ENCODE measurements at places on chromosomes 1 and 21.

DNA sequence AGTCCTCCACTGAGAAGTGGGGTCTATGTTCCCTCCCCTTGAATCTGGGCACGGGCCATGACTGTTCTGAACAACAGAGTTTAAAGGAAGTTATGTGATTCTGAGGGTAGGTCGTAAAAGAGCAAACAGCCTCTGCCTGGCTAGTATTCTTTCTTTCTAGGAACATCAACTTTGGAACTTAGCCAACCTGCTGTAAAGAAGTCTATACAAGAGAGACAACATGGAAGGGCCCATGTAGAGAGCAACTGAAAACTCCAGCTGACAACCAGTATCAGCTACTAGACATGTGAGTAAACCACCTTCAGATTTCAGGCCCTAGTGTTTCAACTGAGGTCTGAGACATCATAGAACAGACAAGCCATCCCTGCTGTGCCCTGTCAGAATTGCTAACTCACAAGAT lies 7.5 kb downstream of the SELENOF start:
- DNase-seq = no peak

- no peak for DNase-seq
Observed at GRCh38 chr1:21192284-21192683, 15.6 kb upstream of the EIF4G3 start.

DNA sequence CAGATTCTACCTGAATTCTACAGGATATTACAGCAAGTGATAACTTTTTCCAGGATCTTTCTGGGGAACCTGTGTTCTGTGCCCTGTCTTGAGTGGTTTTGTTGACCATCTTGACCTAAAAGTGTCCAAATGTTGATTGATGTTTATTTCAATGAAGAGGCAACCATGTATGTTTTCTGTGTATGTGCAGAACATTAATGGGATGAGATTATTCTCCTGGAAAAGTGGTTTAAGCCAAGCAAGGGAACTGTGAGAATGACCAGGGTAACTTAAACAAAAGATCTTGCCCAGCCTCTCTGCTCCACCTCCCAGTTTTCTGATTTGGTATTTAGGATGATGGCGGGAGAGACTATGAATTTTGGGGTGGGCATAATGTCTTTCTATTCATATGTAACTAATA lies 1.0 kb upstream of the SAMD13 start:
- DNase-seq = no peak

DNA sequence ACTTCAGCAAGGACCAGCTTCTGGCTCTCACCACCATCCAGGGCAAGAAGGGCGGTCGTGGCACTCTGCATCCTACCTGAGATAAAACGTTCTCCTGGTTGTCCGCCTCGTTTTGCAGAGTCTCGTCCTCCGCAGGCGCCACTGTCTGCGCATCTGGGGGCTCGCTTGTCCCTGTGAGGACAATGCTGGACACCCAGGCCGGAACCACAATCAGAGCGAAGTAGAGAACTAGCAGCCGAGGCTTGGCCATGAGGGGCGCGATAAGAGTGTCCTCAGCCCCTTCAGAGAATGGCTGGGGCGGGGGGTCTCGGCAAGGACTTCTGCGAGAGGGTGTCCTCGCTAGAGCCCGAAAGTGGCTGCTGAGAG lies 505 bp downstream of the OLFML2B start:
- DNase-seq = no peak

DNA sequence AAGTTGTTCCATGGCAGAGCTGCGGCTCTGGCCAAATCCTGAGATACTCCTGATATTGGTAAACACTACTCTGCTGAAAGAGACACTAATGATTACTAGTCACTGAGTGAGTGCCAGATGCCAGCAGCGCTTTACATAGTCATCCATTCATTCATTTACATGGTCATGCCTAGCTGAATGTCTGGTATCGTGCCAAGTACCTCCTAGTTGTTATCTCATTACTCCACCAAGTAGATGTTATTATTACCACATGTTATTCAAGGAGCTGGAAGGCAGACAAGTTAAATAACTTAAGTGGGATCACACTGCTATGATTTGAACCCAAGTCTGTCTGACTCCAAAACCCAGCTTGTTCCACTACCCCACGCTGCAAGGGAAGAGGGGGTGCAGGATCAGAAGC lies 4.7 kb downstream of the OLFML2B start:
- DNase-seq = no peak

DNA sequence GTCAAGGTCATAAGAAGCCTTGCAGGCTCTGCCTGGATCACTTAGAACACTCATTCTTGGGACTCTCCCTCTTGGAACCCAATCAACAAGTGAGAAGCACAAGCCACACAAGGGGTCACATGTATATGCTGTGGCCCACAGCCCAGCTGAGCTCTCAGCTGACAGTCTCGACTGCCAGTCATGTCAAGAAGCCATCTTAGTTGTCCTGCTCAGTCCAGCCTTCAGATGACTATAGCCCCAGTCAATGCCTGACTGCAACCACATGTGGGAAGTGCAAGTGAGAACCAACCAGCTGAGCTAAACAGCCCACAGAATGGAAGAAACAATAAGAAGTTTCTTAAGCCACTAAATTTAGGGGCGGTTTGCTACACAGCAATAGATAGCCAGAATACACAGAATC lies 356.0 kb downstream of the KCNH1 start:
- no peak for DNase-seq

GRCh38 chr1:200901350-200901749 lies 6.7 kb downstream of the INAVA start:
- DNase-seq = no peak

DNA sequence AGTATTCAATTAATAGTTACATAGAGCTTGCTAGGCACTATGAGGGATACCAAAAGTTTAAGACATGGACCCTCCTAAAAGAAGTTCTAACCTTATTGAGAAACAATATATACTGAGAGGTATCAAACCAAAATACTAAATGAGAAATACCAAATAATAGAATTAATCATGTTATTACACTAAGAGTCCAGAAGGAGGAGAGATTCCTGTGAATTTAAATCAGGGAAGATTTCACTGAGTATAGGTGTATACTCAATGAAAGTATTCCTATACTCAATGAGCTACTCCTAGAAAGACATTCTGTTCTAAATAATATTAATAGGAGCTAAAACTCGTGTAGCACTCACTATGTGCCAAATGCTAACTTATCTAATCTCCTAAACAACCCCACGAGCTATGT lies 9.4 kb downstream of the CR1L start:
- no peak for DNase-seq

GRCh38 chr1:62436039-62436465 lies 797 bp upstream of the USP1 start:
- DNase-seq = no peak

DNA sequence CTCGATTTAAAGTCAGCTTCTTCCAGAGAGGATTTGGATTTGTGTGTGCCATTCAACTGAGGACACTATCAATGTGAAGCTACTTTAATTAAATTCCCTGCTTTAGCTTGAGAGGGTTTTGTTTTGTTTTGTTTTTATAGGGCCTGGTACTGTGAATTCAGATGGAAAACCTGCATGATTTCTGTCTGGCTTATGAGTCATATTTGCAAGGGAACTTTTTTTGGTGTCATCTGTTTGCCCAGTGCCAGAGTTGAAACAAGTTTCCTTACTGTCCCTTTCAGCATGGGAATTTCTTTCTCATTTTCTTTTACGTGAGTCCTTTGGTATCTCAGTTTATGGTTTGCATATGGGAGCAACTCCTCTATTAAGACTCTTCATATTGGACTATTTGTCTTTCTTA lies 194.6 kb downstream of the GREM2 start:
- no peak for DNase-seq

- DNase-seq = no peak
Observed at GRCh38 chr1:153343811-153344717, 4.6 kb downstream of the PGLYRP4 start.

DNA sequence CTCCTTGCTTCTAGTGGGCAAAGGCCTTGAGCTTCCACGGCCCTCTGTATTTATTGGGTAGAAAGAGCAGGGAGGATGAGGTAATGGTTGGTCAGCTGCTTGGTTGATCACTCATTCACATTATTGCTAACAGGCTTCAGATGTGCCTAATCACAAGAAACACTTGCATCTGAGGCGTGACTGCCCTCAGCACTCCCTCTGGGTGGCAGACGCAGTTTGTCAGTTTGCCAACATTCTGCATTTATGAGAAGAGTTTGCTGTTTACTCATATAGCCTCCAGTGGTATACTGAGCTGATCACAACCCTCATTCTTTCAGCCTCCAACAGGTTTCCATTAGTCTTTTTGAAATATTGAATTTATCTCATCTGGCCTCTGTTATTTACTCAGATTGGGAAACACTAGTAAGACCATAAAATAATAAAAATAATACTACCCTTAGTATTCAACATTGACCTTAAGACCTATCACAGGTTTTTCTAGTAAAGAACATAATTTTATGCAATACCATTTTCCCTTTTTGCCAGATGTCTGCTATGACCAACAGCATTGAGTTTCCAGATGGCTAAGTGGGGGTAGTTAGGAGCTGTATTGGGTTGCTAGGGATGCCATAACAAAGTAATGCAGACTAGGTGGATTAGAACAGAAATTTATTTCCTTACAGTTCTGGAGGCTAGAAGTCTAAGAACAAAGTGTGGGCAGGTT lies 53.3 kb downstream of the PTGFR start:
- no peak for DNase-seq

DNA sequence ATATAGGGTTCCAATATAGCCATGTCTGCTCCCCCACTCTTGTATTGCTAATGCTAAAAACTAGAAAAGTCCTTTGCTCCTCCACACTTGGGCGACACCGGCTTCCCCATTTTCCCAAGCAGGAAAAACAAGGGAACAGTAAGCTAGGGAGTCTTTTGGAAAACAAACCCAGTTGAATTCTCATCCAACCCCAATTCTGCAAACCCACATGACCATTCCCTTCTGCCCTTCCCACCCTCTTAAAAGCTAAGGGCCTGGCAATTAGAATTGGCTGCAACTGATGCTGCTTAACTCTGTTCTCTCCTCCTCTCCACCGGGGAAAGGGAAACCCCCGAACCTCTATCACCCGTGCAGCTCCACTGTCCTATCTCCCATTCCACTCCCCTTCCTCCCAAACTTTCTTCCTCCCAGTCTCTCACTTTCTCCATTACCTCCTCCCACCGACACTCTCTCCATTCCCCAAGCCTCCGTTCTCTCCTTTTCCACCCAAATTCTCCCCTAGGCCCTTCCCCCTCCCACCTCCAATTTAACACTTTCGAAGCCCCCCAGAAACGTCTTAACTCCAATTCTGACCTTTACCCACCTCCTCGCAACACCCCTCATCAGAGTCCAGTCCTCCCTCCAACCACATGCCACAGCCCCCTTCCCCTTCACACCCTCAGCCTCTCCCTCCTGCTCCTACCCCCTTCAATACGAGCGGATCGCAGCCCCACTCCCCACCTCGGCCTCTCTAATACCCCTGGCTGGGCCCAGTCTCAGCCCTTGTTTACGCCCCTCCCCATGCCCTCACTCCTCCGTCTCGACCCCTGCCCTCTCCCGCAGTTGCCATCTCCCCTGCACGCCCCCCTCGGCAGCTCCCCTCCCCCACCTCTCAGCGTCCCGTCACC lies 701 bp downstream of the DEDD start:
- no peak for DNase-seq

GRCh38 chr1:231421971-231422797 lies at the start of gene EGLN1:
Gene EGLN1, minus strand, starts transcription at chr1:231422287. Its CDS starts 399 bp downstream, at chr1:231421888.
- DNase-seq = peak; percentile 65

DNA sequence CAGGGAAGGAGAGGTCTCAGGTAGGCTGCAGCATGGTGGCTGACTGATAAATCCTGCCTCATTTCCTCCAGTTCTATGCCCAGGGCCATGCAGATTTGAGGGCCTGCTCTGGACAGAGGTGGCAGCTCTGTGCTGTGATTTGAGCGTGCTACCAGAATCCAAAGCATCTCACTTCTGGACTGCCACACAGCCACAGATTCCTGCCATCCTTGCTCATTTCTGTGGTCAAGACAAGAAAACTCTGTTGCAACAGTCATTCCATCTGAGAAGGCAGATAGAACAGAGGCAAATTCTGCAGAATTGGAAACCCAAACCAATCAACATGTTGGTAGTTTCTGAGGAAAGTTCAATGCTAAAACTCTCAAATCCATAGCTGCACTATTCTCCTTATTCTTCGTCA lies 102.8 kb upstream of the GALNT2 start:
- DNase-seq = no peak

DNA sequence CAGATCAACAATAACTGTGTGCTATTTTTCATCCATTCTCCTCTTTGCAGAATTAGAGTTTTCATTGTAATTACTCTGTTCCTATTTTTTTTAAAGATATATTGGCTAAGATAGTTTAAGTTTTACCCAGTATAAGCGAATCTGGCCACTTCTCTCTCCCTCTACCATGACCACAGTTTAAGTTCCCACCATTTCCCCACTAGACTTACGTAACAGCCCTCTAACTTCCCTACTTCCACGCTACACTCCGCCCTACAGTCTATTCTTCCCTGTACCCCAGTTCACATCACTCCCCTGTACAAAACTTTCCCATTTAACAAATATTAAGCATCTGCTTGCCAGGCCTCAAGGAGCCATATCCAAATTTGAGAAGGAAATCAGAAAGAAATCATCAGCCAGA lies 16.5 kb downstream of the CTSK start:
- DNase-seq = no peak

- DNase-seq = no peak
Observed at GRCh38 chr1:29529677-29530278, 293.5 kb downstream of the PTPRU start.

- DNase-seq = no peak
Observed at GRCh38 chr1:87720561-87720960, 391.9 kb downstream of the LMO4 start.

GRCh38 chr1:177067752-177068410 lies 96.6 kb downstream of the ASTN1 start:
- no peak for DNase-seq

- no peak for DNase-seq
Observed at GRCh38 chr1:205045146-205045545, 2.1 kb downstream of the CNTN2 start.

DNA sequence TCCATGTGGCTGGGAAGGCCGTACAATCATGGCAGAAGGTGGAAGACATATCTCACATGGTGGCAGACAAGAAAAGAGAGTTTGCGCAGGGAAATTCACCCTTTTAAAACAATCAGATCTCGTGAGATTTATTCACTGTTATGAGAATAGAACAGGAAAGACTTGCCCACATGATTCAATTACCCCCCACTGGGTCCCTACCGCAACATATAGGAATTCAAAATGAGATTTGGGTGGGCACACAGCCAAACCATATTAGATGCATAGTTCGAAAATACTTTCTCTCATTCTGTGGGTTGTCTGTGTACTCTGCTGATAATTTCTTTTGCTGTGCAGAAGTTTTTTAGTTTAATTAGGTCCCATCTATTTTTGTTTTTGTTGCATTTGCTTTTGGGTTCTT lies 990.3 kb downstream of the PLA2G4A start:
- no peak for DNase-seq

DNA sequence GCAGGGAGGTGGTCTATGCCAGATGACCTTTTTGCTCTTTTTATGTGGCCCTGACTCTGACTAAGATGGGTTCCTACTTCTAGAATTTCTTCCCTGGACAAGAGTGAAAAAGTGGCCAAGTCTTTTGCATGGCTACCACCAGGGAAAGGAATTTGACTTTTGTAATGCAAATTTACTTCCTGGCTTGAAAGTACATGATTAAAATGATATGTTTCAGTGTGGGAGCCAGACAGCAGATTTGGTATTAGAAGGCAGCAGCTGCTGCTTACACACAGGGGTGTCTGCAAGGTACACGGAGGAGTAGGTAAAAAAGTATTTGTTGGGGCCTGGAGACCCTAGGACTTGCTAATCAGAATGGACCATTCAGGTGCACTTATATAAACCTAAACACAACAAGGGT lies 78.4 kb downstream of the KCND3 start:
- no peak for DNase-seq

Measured in HS-27A (cell line).